Lung (tissue), 17 donors: ENCODE measurements at places on chromosomes 3 and 15. TPM values are rescaled to one million over a fixed set of nuclear protein-coding genes. Genes with fewer than 3 reads are reported as not detected.
A peak's percentile ranks its signal among the peaks of the same experiment; 100 is the strongest.

- DNase-seq = no peak
Observed at GRCh38 chr3:26721047-26721446, 98.5 kb downstream of the LRRC3B start.

DNA sequence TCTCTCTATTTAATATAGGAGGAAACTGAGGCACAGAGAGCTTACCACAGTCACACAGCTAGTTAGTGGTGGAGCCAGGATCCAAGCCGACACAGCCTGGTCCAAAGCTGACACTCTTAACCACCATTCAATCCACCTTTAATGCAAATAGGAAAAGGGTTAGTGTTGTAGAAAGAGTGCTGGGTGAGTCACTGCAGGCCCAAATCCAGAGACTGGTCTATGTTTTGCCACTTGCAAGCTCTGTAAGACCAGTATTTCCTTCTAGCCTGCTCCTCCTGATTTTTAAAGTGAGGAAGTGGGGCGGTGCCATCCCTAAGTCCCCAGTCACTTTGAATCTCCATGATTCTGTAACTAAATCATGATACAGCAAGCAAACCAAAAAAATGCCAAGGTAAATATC is 111.0 kb downstream of the MECOM start:
- DNase-seq = no peak

- no peak for DNase-seq
Observed at GRCh38 chr3:16697443-16698147, 92.4 kb upstream of the DAZL start.

- no peak for DNase-seq
Observed at GRCh38 chr3:50559702-50560101, 7.8 kb downstream of the C3orf18 start.

GRCh38 chr3:80770106-80771074 is 991.1 kb downstream of the GBE1 start:
- peak; percentile 49 for DNase-seq

GRCh38 chr15:58227706-58228543 is 89.7 kb downstream of the AQP9 start:
- peak; percentile 75 for DNase-seq

GRCh38 chr3:149382518-149382917 is 5.1 kb upstream of the TM4SF1 start:
- no peak for DNase-seq

DNA sequence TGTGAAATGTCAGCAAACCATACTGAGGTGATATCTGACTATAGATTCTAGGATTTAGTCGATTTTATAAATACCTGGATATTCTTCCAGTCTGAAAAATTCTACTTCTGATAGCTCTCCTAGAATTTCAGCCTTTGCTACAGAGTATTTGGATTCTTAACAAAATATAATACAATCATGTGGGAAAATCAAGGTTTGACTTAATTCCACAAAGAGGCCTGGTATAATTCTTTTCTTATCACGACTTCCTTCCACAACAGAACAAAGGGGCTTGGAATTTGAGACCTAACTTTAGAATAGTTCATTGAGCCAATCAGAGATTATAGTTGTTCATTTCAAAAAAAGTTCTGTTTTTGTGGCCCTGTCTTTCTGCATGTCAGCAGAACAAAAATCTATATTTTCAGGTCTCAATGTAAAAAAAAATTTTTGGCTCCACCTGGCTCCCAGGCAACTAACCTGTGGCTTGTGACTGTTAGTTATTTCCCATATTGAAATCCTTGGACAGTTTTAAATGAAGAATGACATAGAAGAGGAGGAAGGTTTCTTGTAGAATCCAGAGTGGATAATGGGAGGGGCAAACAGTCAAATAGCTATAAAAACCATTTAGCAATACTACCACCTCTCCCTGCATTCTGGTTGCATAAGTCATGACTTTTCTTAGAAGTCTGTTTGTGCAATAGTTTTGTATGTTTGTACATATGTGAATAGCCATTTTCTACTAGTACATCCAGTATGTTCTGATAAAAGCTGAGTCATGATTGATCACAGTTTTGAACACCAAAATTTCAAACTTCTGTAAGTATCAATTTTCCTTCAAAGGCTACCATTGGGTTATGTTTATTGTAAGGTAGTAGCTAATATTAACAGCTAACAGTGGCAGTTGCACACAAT is 4.0 kb downstream of the TM4SF1 start:
- no peak for DNase-seq

DNA sequence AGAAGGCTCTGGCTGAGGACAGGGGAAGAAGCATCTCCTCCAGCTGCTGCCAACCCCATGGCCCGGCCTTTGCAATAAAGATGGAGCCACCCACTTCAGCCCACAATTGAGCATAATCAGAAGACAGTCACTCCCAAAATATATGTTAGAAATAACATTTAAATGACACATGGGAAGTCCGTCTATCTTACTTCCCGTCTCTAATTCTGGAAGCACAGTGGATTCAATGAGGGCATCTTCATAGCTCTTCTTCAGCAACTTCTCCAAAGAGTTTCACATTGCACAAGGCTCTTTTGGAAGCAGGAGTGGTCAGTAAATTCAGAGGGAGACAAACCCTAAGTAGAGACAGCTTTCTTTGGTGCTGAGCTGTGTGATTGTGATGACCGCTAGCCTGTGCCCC is 67.0 kb upstream of the SEC61A1 start:
- DNase-seq = no peak

- peak; percentile 73 for DNase-seq
Observed at GRCh38 chr15:78988361-78988911, 43.6 kb upstream of the CTSH start.

DNA sequence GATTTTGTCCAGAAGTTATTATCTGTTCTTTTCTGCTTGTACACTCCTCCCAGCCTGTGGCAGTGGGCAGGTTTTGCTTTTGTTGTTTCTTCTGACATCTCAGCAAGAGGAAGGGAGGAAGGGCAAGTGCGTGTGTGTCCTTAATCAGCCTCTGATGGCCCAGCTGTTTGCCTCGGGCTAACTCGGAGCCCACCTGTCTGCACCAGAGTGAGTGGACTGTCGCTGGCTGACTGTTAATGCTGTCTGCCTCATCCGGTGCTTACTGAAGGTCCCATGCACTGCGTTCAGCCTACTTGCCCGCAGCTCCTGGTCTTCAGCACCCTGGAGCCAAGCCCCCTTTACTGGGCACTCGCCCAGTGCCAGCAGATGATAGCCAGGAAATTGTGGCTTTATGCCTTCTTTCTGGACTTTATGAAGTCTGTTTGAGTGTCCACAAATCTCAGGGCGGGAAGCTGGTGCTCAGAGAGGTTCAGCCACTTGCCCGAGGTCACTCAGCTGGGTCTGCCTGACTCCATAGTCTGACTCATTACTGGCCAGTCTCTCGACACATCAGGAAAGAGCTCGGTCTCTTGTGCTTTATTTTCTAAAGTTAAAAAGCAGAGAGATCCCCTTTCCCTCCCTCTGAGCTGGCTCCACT is 89.5 kb downstream of the CHRNA7 start:
- DNase-seq = no peak

GRCh38 chr3:49339581-49339940 is 292 bp downstream of the USP4 start:
- no peak for DNase-seq

DNA sequence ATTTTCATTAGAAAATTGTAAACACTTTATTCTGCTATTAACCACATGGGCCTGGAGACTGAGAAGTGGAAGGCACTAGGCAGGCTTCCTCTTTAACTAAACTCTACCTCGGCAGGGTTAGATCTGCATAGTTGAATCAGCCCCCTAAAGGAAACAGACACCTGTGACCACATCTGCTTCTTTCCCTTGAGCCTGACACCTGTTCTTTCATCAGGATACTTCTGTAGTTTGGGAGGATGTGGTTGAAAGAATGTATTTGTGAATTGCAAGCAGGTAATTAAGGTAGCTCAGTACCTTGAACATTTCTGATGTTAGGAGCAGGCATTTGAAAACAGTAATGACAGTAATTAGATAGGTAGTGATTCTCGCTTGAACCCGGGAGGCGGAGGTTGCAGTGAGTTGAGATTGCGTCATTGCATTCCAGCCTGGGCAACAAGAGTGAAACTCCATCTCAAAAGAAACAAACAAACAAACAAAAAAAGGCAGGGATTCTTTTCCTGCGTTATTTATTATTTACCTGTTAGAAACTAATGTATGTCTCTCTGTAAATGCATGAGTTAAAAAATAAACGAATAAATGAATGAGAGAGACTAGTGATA is 468.5 kb downstream of the NLGN1 start:
- no peak for DNase-seq

DNA sequence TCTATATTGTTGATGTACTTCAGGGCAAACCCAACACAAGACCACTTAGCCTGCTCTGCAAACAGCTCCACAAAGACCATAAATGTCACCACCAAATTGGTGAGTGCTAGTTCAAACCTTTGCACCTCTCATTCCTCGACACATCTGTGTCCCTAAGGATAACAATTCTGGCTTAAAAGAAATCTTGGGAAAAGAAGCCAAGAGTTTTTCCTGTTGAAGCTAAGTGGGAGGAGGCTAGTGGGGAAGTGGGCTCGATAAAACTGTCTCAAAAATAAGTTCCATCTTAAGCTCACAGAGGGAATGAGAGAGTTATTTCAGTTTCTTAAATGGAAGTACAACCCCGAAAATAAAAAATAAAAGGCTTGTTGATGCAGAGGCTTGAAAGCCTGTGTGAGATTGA is 40.4 kb upstream of the PRICKLE2 start:
- DNase-seq = no peak

DNA sequence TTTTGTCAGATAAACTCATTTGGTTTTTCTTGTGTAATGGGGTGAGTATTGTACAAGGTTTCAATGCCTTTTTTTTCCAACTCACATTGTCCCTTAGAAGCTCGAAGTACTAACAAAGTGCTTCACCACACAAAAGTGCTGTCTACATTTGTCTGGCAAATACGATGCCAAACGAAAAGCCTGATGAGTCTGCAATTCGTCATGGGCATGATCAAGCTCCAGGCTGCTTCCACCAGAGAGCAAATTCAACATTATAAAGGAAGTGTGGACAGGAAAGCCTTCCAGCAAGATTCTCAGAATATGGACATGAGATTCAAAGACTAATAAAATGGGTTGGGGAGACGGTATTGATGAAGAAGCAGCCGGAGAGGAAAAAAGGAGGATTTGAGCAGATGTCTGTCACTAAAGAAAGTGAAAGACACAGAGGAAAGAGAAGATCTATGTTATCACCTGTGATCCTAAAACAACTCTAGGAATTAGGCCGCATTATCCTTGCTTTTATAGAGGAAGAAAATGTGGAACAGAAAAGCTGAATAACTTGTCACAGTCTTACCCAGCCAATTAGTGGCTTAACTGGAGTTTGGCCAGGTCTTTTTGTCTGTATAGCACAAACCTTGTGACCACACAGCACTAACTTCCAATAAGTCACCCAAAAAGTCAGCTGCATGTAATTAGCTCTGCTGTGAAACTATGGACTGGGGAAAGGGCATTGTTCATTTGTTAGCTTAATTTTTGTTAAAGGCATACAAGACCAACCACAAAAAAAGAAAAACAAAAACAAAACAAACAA is 494.8 kb downstream of the FHIT start:
- no peak for DNase-seq

GRCh38 chr15:34644061-34644460 is 60.6 kb upstream of the GOLGA8B start:
- no peak for DNase-seq

DNA sequence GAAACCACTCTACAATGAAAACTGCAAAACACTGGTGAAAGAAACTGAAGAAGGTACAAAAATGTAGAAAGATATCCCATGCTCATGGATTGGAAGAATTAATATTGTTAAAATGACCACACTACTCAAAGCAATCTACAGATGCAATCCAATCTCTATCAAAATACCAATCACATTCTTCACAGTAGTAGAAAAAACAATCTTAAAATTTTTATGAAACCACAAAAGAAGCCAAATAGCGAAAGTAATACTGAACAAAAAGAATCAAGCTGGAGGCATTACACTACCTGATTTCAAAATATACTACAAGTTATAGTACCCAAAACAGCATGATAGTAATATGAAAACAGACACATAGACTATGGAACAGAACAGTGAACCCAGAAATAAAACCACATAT is 36.9 kb downstream of the TXNRD3 start:
- DNase-seq = no peak

Gene C15orf39
- total RNA-seq = 57.7 TPM

Gene MUC13
- total RNA-seq = 0.43 TPM

Gene CLDN11
- 11.5 TPM for total RNA-seq

Gene IL5RA
- total RNA-seq = 13.8 TPM

Gene INSYN1
- 5.6 TPM for total RNA-seq

Gene SERINC4
- total RNA-seq = not detected

Gene MCF2L2
- 1.7 TPM for total RNA-seq

Gene GOLGA8R
- total RNA-seq = 3.8 TPM

Gene CAMKV
- total RNA-seq = not detected

Gene CPNE9
- 0.34 TPM for total RNA-seq

Gene IMPG2
- total RNA-seq = 0.54 TPM

Gene CLEC3B
- total RNA-seq = 52.3 TPM
